AG09319 (cell line): ENCODE measurements at places on chromosomes 12 and 14.
A peak's percentile ranks its signal among the peaks of the same experiment; 100 is the strongest.

GRCh38 chr14:73887318-73887616 is 608 bp downstream of the ZNF410 start:
- no peak for DNase-seq

DNA sequence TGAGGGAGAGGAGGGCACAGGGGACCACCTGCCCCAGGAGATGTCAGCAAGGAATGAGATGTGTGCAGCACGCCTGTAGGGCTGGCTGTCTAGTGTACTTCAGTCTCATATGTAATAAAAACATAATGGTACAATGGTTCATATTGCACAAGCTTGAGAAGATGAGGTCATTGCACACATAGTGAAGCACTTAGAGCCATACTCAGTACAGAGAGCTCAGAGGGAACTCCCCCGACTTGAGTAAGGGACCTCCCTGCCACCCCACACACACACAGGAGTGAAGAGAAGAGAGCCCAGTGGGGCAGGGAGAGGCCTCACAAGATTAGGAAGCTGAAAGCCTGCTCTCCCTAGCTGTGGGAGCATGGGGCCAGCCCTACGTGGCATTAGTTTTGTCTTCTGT is 61.5 kb downstream of the SLC6A12 start:
- DNase-seq: no peak

GRCh38 chr12:8675591-8676036 is 13.0 kb upstream of the MFAP5 start:
- no peak for DNase-seq

DNA sequence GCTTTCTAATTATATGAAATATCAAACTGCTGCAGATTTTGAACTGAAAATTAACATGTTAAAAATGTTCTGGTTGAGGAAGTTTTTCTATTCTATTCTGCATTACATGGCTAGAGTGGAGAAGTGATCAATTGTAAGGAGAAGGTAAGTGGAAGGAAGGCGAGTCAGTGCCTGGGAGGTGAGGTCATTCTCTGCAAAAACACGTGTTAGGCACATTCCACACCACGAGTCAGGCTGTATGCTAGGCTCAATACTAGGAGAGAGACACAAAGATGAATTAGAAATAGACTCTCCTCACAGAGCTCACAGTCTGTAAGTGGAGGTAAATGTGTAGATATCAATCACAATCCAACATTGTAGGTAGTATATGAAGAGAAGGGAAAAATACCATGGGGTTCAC is 194.1 kb downstream of the NOVA1 start:
- DNase-seq: no peak

- no peak for DNase-seq
These were observed 6.8 kb downstream of the KRT71 start for GRCh38 chr12:52546126-52546525.

GRCh38 chr12:11684393-11684792 is 34.9 kb downstream of the ETV6 start:
- DNase-seq: no peak

DNA sequence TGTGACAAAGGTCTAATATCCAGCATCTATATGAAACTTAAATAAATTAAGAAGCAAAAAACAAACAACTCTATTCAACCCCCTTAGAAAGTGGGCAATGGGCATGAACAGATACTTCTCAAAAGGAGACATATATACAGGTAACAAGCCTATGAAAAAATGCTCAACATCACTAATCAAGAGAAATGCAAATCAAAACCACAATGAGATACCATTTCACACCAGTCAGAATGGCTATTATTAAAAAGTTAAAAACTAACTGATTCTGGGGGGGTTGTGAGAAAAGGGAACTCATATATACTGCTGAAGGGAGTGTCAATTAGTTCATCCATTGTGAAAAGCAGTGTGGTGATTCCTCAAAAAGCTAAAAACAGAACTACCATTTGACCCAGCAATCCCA is 198.9 kb downstream of the BMP4 start:
- DNase-seq: no peak

DNA sequence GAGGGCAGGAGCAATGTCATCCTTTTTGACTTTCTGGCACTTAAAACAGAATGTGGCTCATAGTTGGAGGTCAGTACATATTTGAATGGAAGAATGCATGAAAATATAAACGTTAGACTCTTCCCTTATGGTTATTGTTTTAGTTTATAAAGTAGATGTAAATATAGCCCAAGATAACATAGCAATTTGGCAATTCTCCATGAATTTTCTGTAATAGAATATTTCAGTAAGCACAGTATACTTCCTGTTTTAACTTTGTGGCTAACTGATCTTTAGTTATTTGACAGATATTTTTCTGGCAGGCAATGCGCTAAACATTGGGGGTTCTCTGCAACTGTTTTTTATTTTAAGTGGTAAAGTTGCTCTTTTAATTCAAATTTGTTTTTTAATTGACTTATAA is 763.0 kb downstream of the NRXN3 start:
- DNase-seq: no peak

- no peak for DNase-seq
These were observed 6.7 kb upstream of the STON2 start for GRCh38 chr14:81406863-81407262.

DNA sequence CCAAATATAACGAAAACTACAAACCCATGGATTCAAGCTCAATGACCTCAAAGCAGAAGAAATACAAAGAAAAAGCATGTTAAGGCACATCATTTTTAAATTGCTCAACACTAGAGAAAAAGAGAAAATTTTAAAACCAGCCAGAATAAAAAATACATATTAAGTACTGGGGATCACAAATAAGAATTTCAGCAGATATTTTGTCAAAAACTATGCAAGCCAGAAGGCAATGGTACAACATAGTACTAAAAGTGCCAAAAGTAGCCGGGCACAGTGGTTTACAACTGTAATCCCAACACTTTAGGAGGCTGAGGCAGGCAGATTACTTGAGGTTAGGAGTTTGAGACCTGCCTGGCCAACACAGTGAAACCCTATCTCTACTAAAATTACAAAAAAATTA is 10.2 kb downstream of the SGPP1 start:
- no peak for DNase-seq

- DNase-seq: no peak
These were observed 310.4 kb downstream of the KCNC2 start for GRCh38 chr12:74899031-74899829.

- no peak for DNase-seq
These were observed 30.9 kb upstream of the ANKRD9 start for GRCh38 chr14:102540315-102541028.

DNA sequence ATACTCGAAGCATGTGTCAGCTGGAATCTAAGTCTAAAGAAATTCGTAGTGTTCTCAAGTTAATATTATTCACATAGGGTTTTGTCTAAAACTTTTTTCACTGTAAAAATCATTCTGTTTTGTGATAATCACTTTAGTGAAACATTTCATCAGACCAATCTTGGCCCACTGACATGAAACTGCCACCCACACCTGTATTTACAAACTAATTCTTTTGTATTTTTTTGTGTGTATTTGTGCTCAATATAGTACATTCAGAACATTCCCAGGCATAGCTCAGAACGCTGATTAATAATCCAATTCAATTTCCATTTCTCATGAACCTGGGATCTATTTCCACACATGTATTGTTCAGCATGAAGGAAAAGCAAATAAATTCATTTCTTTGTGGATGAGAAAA is 191.7 kb downstream of the RASSF9 start:
- DNase-seq: no peak

- DNase-seq: no peak
These were observed 17.0 kb downstream of the TMEM63C start for GRCh38 chr14:77198561-77198960.

- DNase-seq: no peak
These were observed 1.4 kb downstream of the TMTC2 start for GRCh38 chr12:82688035-82688501.

DNA sequence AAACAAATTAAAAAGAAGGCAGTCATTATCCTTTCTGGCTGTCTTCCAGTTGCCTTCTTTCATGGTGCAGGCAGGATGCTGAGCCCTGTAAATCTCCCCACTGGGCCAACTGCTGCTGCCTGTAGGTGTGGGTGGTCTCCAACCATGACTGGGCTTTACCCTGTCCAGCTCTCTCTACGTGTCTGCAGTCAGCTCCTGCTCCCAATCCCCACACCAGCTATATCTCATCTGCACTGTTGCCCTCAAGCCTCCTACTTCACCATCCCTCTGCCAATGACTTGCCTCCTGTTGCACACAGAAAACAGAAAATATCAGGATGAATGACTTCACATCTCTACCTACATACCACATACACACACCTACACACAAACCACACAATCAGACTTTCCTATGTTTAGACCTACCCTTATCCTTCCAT is 39.7 kb upstream of the PSMA6 start:
- no peak for DNase-seq

DNA sequence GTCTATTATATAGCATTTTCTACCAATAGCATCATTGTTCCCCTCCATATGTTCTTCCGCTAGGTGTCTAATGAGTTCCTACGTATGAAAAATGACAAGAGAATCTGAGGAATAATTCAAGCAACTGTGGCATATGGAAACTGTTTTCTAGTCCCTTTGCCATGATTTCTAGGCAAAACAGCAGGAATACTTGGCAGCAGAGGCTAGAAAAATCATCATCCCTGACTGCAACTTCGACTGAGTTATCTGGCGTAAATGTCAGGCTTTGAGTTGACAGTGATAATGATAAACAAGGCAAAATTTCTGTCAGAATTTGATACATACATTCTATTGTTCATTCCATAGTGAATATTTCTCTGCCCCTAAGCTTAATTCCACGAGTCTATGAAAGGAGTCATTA is 572.8 kb upstream of the USP15 start:
- DNase-seq: no peak

DNA sequence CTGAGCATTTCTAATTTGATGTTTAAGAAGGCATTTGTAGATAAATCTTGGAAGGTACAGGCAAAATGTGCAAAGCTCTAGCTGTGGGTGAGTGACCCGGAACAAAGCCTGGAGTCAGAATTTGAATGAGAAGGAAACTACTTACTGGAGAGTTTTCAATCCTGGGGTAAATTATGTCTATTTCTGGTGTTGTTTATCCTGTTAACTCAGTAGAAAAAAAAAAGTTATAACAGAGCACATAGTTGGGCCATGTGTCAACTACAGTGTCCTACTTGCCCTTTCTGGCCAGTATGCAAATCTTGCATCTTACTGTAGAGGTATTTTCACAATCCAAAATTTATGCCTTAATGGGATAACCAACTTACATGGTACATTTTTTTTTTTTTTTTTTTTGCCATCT is 182.3 kb downstream of the SYNE2 start:
- peak; percentile 12 for DNase-seq

DNA sequence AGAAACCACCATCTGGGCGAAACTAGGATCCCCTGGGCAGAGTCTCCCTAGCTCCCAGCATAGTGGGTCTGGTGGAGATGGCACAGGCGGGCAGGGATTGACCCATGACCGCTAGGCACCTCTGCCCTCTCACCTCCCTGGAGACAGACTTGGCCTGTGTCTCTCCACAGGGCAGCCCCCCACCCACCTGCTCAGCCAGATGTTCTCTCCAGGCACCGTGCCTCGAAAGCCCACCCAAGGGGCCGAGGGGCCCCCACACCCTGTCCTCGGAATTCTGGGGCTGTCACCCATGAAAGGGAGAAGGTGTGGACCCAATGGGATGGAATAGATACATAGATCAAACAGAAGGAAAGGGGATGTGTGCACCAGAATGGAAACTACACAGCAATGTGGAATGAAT is 229.1 kb upstream of the RTL1 start:
- no peak for DNase-seq

DNA sequence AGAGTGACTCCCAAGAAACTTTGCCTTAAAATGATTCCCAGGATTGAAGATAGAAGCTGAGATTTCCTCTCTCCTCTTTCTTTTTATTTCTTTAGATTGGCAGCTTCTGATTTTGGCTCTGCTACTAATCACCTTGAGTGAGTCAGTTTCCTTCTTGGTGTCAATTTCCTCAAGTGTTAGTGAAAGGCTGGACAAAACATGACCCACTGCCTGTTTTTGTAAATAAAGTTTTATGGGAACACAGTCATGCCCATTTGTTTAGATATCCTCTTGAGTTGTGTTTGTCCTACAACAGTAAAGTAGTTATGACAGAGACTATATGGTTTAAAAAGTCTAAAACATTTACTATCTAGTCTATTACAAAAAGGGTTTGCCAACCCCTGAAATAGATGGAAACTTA is 227.2 kb upstream of the TBX3 start:
- DNase-seq: no peak

GRCh38 chr12:109902891-109903418 is 2.9 kb downstream of the TCHP start:
- DNase-seq: no peak

- DNase-seq: no peak
These were observed 284.1 kb upstream of the FOXG1 start for GRCh38 chr14:28482251-28483040.

GRCh38 chr12:122888232-122888752 is 7.6 kb downstream of the VPS37B start:
- DNase-seq: no peak

DNA sequence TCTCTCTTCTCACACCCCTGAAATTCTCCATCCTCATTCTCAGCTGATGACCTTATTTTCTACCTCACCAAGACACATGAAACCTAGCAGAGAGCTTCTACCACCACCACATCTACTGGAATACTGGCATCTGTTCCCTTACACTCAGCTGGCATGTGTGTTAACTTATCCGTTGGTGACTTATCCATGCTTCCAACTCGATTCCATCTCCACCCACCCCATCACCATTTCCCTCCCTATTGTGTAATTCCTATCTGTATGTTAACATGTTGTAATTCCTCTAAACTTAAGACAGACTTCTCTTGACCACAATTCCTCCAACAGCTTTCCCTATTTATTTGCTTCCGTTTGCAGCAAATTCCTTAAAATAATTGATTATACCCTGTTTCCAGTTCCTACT is 15.4 kb downstream of the C1S start:
- DNase-seq: peak; percentile 86

- DNase-seq: no peak
These were observed 2.8 kb downstream of the ORMDL2 start for GRCh38 chr12:55820679-55821078.

DNA sequence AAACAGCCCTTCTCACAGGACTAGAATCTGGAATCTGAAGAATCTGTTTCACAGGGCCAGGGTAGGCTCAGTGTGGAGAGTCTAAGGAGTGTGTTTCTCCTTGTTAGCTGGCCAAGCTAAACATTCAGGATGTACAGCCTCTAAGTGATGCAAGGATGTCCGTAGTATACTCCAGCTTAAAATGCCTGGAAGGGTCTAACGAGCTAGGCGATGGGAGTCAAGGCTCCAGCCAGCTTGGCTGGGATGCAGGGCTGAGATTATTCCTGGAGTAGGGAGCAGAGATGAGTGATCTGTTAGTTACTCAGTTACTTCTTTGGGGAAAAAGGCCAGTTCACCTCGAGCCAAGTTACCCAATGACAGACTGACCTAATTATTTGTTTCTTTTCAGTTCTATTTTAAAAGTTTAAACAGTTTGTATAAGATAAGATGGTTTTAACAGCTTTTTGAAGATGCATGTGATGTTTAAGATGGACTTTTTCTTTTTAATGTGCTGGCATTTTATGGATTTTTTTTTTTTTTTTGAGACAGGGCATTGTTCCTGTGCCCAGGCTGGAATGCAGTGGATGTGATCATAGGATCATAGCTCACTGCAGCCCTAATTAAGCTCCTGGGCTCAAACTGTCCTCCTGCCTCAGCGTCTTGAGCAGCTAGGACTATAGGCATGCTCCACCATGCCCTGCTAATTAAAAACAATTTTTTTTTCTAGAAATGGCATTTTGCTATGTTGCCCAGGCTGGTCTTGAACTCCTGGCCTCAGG is 41.1 kb downstream of the SYNE2 start:
- DNase-seq: peak; percentile 72

- no peak for DNase-seq
These were observed 74.2 kb upstream of the PYGL start for GRCh38 chr14:51018521-51018920.
